ENCODE measurements at places on chromosomes 7 and 10. TPM values are rescaled to one million over a fixed set of nuclear protein-coding genes. Genes with fewer than 3 reads are reported as not detected.

HUS1 gene
- total RNA-seq = 73.4 TPM

HTR5A gene
- not detected for total RNA-seq

PPRC1 gene
- 38.5 TPM for total RNA-seq

FOXI2 gene
- not detected for total RNA-seq

CYP2W1 gene
- not detected for total RNA-seq

DPY19L1 gene
- 6.9 TPM for total RNA-seq

RNF133 gene
- not detected for total RNA-seq

WDR11 gene
- total RNA-seq = 23.0 TPM

ZMIZ1 gene
- total RNA-seq = 10.1 TPM

PNLIPRP1 gene
- total RNA-seq = not detected

DPYSL4 gene
- 1.0 TPM for total RNA-seq

ASB10 gene
- not detected for total RNA-seq

AZGP1 gene
- total RNA-seq = not detected

PLAC9 gene
- not detected for total RNA-seq

ZNF503 gene
- total RNA-seq = not detected

TRPV5 gene
- total RNA-seq = not detected

SEMA3A gene
- 1.00 TPM for total RNA-seq

METTL27 gene
- total RNA-seq = not detected

DCLRE1A gene
- 0.89 TPM for total RNA-seq

PON1 gene
- total RNA-seq = not detected
